ENCODE measurements at places on chromosomes 5 and 9. TPM values are rescaled to one million over a fixed set of nuclear protein-coding genes. Genes with fewer than 3 reads are reported as not detected.
A peak's percentile ranks its signal among the peaks of the same experiment; 100 is the strongest.

GRCh38 chr9:137295238-137295811, 6.7 kb downstream of the NRARP start:
- peak; percentile 86 for ATAC-seq

- ATAC-seq, result no peak
These were observed 57.0 kb upstream of the LMX1B start for GRCh38 chr9:126556560-126557250.

The KIAA1958 gene
- total RNA-seq, result 10.0 TPM

The PFN3 gene
- total RNA-seq, result not detected

The CNTLN gene
- total RNA-seq, result 1.2 TPM

The PDE4D gene
- total RNA-seq, result 125 TPM
